ENCODE measurements at places on chromosomes 12 and 14. TPM values are rescaled to one million over a fixed set of nuclear protein-coding genes. Genes with fewer than 3 reads are reported as not detected.
A peak's percentile ranks its signal among the peaks of the same experiment; 100 is the strongest.

The HOXC5 gene
- not detected for total RNA-seq

The FANCM gene
- 9.6 TPM for total RNA-seq

DNA sequence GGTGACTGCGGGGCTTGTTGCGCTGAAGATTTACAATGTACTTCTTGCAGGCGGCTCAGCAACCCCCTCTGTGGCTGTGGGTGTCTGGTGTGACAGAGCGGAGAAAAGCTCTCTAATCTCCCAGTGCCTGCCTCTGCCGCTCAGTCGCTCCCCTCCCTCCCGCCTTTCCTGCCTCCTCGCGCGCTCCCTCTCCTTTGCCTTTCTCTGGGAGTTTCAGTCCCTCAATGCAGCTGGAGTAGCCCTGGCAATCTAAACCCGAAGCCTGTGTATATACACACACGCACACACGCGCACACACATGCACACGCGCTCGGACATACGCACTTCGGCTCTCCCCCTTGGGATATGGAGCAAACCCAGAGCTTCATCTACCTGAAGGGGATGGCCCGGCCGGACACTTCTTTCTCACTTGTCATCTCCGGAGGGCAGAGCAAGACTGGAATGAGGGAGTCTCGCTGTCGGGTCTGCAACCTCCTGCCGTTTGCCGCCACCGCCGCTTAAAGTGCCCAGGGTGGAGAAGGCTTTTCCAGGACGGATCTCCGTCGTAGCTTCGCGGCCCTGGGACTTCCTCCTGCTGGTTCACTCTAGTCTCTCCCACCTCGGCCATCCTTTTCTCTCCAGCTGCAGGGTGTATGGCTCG, 599 bp upstream of the TRHDE start:
- peak; percentile 78 for DNase-seq

DNA sequence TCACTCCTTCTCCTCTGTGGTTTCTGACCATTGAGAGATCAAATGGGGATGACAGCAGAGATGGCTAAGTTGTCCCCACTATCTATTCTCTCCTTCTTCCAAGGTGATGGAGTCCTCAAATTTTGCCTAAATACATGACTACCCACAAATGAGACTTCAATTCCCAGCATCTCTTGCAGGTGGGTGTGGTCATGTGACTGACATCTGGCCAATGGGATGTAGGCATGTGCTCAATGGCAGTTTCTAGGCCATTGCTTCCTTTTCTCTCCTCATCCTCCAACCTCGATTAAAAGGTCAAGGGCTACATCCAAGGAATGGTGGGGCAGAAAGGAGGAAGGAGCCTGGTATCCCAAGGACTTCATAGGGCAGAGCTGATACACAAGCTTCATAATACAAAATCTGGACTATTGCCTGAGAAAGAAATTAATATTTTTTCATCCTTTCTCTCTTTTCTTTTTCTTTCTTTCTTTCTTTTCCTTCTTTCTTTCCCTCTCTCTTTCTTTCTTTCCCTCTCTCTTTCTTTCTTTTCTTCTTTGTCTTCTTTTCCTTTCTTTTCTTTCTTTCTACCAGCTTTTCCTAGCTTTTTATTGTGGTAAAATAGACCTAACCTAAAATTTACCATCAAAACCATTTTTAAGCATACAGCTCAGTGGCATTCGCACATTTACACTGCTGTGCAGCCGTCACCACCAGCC, 100.9 kb upstream of the PRB2 start:
- no peak for DNase-seq

GRCh38 chr12:130424858-130425697, 87.4 kb downstream of the PIWIL1 start:
- no peak for DNase-seq
